ENCODE measurements at places on chromosomes 6 and 20. TPM values are rescaled to one million over a fixed set of nuclear protein-coding genes. Genes with fewer than 3 reads are reported as not detected.

DNA sequence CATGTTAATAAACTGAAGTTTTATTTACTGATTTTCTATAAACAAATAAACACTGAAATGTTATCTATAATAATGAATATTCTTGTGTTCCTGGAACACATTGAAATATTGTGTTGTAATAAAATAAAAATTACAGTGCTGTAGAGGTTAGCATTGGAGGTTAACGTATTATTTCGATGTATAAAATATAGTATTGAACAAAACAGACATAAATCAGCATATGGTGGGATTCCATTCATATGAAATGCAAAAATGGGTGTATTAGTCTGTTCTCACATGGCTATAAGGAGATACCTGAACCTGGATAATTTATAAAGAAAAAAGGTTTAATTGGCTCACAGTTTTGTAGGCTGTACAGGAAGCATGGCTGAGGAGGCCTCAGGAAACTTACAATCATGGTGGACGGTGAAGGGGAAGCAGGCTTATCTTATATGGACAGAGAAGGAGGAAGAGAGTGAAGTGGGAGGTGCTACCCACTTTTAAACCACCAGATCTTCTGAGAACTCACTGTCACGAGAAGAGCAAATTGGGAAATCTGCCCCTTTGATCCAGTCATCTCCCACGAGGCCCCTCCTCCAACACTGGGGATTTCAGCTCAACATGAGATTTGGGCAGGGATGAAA is 24.6 kb upstream of the BMP6 start:
- no peaks in the 10 kb centered on the region for H3K36me3 ChIP-seq
- no peak overlapping the region for H3K27ac ChIP-seq

PACRG gene
- total RNA-seq = 0.61 TPM

DNA sequence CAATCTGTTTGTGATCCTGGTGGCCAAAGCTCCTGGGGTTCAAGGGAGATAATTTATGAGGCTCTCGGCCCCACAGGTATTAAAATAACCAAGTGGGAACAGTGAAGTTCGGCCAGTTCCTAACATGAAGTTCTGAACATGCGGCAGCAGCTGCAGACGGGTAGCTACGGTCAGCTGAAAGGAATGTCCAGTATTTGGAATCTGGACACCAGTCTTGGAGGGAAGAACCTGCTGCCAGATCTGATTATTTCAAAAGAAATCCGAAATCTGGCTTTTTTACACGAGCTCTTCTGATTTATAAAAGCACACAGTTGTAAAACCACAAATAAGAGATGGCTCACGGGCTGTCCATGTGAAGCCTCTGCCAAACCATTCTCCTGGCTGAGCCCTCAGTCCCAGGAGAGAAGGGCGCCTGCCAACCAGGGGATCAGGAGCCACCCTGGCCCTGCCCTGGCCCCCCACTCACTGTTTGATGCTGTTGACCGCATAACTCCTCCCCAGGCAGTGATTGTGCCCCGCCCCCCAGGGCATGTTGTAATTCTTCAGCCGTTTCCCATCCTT is 28.2 kb upstream of the KCNB1 start:
- peaks cover 1% of the 10 kb centered on the region for H3K27me3 ChIP-seq
- DNase-seq = no peak
- no peak overlapping the region for H3K27ac ChIP-seq
- no peaks in the 10 kb centered on the region for H3K36me3 ChIP-seq
- peaks cover 3% of the 10 kb centered on the region for H3K4me1 ChIP-seq

TTPAL gene
- 12.4 TPM for total RNA-seq

DNA sequence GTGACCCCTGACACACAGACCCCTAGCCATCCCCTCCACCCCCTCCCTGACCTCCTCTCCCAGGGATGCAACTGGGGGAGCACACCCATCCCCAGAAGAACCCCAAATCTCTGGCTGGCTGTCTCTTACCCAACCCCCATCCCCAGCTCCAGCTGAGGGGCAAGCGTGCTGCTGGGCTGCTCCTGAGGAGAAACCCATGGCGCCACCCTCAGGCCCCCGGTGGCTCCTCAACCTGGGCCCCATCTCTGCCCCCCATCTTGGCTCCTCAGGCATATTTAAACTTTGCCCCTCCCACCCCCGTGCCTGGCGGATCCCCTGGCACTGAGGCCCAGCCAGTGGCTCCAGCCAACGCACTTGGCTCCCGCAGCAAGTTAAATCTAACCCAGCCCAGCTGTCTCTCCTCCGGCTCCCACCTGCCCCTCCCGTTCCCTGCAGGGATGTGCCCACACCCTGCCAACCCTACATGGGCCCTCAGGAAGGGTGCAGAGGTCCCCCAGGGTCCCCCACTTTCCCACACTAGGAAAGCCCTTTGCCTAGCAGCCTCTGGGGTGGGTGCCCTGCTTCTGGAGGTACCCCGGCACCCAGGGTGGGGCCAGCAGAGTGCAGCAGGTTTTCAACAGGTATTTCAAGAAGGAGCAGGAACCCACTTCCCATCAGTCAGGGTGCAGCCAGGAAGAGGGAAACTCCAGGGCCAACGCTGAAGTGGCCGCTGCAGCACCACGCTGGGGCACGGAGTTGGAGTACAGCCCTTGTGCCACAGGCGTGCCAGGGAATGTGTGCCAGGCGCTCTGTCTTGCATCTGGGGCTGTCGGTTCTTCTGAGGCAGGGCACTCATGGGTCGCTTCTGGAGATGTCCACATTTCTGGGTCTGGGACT is 5.3 kb upstream of the OSBPL2 start:
- H3K36me3 ChIP-seq = no peaks in the 10 kb centered on the region
- H3K27me3 ChIP-seq = no peaks in the 10 kb centered on the region
- no peak for DNase-seq
- peaks cover 11% of the 10 kb centered on the region for H3K4me1 ChIP-seq
- no peak overlapping the region for H3K4me3 ChIP-seq
- no peak overlapping the region for H3K27ac ChIP-seq

GRCh38 chr20:21357844-21358243 is 39.5 kb downstream of the NKX2-4 start:
- H3K4me3 ChIP-seq = no peak overlapping the region
- no peak overlapping the region for H3K27ac ChIP-seq
- no peaks in the 10 kb centered on the region for H3K36me3 ChIP-seq
- no peaks in the 10 kb centered on the region for H3K4me1 ChIP-seq

RIPOR3 gene
- 24.0 TPM for total RNA-seq

Measured in adrenal gland (tissue), 19 donors.